ENCODE measurements at places on chromosomes 16 and 17.

DNA sequence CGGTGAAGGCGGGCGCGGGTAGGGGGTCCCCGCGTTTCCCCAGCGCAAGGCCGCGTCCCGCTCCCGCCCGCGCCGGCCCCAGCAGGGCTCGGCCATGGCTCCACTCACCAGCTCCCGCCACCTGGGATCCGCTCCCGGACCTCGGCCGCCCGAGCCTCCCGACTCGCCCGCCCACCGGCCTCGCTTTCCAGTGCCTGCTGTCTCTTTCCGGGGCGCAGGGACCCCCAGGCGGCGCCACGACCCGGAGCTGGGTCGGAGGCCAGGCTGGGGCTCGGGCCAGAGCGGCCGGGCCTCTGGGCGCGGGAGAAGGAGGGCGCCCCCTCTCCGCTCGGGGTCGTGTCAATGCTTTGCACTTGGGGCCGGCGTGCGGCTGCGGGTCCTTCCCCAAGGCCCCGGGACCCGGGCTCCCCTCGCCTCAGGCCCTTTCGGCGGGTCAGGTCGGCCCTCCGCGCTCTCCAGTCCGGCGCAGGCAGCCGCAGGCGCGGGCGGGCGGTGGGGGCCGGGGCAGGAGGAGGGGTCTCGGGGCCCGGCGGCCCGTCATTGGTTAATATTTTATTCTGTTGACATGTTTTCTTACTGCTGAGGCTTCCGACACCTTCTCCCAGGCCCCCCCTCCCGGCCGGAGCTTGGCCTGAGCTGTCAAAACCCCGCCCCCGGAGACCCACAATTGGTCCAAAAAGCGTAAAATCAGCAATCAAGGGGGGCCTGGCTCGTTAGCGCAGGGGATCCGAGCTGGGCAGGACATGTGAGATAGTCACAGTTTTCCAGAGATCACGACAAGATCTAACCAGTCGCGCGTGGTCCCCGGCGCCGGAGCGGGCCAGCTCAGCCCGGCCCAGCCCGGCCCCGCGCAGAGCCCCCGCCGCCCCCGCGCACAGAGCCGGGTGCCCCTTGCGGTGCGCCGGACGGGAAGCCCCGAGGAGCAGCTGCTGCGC is at the start of gene TBX2:
TBX2 (plus strand) TSS at position 713 of the 935 bp plus-strand sequence. CDS start 334 bp downstream, outside the sequence.
- peak; percentile 93 for DNase-seq

DNA sequence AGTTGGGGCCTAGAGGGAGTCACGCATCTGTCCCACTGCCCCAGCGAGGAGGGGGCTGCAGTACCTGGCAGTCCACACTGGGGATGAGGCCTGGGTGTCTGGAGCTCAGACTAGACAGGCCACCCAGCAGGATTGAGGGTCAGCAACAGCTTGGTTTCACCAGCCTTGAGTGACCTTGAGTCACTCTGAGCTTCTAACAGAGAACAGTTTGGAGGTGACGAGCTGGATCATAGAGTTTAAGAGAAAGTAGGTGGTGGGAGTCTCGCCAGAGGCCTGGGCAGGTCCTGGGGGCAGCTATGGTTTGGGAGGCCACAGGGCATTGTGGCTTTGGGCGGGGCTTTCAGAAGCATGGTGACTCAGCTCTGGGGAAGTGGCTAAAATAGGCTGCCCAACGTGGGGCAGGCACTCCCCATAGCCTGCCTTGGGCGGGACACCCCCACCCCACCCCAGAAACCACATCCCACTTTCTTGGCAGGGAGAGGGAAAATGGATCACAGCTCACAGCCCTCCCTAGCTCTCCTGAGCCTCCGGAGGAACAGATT is 20.5 kb downstream of the CDC42EP4 start:
- peak; percentile 77 for DNase-seq

- DNase-seq: no peak
Measured at GRCh38 chr17:14203388-14203787, 33.3 kb downstream of the CDRT15 start.

DNA sequence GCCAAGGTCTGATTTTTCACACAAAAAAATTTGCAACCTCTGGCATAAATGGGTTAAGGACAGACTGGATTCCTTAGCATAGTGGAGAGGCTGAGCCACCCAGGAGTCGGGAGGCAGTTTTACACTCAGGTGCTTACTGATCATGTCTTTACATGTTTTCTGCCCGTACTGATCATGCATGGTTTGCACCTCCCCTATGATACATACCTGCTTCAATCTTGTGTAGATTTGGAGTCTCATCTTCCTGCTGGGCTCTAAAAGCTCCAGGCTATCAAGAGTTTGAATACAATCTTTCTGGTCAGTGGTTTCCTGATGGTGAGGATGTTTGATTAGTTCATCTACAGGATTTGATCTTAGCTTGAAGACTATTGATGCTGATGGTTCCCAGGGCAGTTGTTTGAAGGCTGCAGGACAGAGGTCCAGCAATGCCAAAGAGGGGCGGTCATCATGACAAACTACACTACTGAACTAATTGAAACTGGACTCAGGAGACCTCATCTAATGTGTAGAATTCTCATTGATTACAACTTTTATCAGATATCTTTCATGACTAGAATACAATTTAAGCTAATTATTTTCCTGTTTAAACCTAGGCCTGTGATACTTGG is 6.9 kb downstream of the C1QBP start:
- no peak for DNase-seq

DNA sequence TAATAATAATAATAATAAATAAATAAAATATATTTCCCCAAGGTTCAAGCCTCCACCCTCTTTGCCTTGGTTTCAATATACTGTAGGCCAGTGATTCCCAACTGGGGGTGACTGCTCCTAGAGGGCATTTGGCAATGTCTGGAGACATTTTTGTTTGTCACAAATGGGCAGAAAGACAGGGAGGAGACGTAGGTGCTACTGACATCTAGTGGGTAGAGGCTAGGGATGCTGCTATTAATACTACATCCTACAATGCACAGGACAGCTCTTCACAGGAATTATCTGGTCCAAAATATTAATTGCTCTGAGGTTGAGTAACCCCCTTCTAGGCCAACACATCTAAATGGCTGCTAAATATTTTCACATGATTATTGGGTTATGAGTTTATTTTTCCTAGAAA is 12.8 kb upstream of the PRR14 start:
- no peak for DNase-seq

GRCh38 chr17:340074-340473 is 12.5 kb downstream of the RPH3AL start:
- DNase-seq: no peak

DNA sequence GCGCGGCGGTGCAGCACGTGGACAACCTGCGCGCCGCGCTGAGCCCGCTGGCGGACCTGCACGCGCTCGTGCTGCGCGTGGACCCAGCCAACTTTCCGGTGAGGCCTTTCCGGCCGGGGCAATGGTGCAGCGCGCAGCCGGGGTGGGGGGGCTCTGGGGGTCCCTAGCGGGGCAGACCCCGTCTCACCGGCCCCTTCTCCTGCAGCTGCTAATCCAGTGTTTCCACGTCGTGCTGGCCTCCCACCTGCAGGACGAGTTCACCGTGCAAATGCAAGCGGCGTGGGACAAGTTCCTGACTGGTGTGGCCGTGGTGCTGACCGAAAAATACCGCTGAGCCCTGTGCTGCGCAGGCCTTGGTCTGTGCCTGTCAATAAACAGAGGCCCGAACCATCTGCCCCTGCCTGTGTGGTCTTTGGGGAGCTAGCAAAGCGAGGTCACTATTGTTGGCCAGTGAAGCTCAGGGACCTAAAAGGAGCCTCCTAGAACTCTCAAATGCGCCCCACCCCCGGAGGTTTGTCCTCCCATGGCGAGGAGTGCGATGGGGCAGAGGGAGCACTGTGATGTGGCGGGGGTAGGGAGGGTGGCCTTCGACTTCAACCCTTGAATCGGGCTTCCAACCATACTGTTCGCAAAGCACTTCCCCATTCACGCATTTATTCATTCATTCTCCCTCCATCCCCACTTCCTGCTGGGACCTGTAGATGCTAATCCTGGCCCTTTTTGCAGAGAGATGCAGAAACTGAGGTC is 770 bp downstream of the HBM start:
- no peak for DNase-seq

DNA sequence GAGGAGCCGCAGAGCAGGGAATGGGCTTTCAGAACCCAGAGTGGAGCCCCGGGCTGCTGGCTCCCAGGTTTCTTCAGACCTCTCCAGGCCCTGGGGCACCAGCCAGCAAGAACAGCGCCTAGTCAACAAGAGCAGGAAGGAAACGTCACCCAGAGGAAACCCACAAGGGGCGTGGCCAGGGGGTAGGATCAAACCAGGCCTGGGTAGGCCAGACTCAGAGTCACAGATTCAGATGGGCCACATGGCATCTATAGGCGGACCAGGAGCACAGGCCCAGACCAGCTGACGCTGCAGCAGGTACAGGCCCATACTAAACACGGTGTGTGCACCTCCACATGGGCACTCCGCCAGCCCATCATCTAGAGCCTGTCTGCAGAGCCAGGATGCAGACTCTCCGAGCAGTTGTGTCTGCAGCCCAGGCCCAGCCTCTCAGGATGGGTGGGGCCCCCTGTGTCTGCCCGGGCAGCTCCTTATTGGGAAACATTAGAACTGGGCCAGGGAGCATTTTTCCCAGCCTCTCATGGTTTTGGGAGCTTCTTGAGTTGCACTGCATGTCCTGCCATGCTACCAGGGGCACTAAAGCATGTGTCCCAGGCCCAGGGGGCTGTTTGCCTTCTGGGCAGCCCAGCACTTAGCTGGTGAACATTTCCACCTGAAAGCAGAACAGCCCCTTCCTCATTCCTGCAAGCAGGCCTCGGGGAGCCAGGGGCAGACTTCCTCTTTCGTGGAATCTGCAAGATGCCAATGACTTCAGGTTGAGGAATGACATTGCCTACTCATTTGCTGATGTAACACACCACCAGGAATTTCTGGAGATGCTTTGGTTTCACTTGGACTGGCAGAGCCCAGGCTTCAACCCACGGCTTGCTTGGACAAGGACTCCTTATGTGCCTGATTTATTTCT is at the start of gene NLRP1:
NLRP1 (minus strand) TSS at position 127 of the 904 bp plus-strand sequence. CDS start 552 bp downstream, outside the sequence.
- peak; percentile 83 for DNase-seq

DNA sequence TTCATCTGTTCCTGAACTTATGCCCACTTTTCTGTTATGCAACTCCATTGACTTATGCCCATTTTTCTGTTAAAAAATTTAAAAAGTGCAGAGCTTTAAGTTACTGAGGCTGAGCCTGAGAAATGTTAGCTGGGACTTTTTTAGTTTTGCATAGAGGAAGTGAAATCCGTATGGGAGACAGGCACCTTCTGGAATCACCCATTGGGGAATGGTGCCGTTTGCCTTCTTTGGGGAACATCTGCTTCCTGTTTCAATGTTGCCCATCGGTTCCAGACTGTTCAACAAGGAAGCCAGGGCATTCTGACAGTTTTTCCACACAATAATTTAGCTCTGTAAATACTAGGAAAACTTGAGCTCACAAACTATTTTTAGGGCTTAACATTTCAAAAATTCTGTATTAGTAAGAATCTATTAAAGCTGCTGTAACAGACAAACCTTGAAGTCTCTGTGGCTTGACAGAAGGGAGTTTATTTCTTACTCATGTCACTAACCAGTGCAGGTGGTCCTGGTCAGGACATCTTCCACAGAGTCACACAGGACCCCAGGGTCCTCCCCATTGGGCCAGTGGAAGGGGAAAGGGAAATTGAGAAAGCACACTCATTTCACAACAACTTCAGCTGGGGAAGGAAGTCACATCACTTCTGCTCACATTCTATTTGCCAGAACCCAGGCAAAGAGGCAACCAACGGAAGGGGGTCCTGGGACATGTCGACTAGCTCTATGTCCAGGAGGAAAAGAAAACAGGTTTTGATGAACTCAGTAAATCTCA is 17.2 kb downstream of the PRKCB start:
- DNase-seq: no peak

GRCh38 chr16:4686497-4687210 is 6.7 kb upstream of the NUDT16L1 start:
- DNase-seq: no peak

DNA sequence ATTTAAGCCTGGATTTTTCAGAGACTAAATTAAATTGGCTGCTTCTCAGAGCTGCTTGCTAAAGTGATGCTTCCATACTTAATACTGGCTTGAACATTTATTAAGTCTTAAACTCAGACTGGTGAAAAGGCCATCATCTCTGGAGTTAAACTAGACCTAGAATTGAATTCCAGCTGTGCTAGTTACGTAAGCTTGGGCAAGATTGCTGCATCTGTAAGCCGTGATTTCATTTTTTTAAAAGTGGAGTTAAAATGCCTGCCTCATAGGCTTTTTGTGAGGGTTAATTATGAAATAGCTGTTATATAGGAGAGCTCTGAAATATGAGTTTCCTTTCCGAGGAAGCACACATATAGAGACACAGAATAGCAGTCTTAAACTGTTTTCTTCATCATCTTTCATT is 84.7 kb downstream of the VAT1L start:
- DNase-seq: no peak

- DNase-seq: no peak
Measured at GRCh38 chr17:37769050-37769449, 24.2 kb upstream of the HNF1B start.

DNA sequence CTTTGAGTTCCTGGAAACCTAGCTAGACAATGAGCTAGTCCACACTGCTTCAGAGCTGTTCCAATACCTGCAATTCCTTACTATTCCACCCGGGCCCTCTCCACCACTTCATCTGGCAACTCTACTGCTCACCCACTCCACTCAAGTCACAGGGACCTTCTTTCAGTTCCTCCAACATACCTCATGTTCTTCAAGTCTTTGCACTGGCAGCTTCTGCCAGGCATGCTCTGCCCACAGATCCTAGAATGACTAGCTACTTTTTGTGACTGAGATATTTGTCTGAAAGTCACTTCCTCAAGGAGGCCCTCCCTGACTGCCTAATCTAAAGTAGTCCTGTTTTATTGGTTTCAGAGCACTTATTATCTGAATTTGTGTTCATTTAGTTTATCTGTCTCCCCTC is 86.4 kb downstream of the TEX14 start:
- DNase-seq: no peak

DNA sequence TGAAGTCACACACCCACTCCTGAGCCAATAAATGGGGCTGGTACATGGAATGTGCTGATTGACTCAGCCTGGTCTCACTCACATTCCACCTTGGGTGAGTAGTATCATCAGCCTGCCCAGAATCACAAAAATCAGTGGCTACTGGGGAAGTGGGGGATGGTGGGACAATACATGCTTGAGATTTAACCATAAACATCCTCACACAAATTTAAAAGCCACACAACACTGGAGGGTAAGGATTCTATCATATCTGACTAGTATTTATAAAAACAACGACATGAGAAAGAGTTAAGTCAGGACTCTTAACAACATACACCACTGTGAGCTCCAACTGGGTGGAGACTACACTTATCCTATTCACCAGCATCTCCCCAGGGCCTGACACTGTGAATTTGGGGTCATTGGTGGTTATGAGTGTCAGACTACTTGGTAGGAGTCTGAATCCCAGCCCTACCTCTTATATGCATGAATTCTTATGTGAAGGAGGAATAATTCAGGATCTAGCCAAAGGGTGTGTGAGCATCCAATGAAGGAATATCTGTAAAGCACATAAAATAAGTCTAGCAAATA is 26.0 kb upstream of the IRX6 start:
- no peak for DNase-seq

DNA sequence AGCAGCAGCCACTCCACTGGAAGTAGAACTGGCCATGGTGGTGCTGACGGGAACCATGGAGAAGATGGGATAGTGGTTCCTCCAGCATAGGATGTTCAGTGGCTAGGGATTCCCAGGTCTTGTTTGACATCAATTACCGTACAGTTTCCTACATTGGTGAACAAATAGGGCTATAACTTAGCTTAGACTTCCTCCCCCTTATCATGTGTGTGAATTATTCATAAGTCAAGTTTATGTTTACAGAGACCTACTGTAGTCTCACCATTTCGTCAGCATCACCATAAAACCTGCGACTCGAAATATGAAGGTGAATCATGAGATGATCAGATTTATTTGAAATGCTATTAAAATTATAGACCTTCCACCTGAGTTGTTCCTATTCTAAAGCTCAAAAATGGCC is 1.2 kb downstream of the KRTAP2-3 start:
- DNase-seq: no peak

- peak; percentile 64 for DNase-seq
Measured at GRCh38 chr16:65546353-65546791, 424.5 kb upstream of the CDH11 start.

Data from right hindlimb (tissue), 1 donor.